ENCODE measurements at places on chromosomes 11 and 22.

DNA sequence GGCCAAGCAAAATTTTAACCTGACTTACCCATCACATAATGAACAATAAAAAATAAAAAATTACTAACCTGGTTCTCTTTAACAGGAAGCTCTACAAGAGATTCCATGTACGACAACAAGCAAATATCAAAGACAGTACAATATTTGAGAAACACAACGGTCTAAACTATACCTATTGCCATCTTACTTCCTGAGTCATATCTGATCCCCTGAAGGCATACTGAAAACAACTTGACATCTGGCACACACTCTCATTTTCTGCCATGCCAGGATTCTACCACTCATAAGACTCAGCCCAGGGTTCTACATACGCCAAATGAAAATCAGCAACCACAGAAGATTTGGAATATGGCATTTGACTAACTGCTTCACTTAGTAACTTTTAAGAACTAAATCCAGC, 13.8 kb downstream of the DENND5A start:
- no peak overlapping the region for H3K4me3 ChIP-seq
- peaks cover 8% of the 10 kb centered on the region for H3K36me3 ChIP-seq
- no peaks in the 10 kb centered on the region for H3K27me3 ChIP-seq
- no peak for DNase-seq

DNA sequence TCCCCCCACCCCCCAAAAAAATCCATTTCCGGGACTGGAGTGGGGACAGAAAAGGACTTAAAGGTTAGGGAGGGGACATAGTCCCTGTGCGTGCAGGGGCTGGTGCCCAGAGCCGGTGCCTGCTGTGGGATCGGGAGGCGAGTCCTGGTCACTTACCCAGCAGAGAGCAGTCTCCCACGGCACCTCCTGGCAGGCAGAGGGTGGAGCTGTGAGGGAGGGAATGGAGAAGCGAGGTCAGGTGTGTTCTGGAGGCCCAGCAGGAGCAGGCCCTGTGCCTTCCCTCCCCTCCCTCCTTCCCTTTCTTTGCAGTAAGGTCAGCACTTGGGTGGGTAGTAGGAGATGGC, 28.4 kb downstream of the SHANK3 start:
- no peak overlapping the region for H3K27ac ChIP-seq
- peaks cover 9% of the 10 kb centered on the region for H3K27me3 ChIP-seq
- H3K4me3 ChIP-seq = no peak overlapping the region
- H3K36me3 ChIP-seq = no peaks in the 10 kb centered on the region
- no peak for DNase-seq

- no peaks in the 10 kb centered on the region for H3K4me1 ChIP-seq
- no peak for DNase-seq
- H3K4me3 ChIP-seq = no peak overlapping the region
- peaks cover 12% of the 10 kb centered on the region for H3K27me3 ChIP-seq
- H3K36me3 ChIP-seq = no peaks in the 10 kb centered on the region
Observed at GRCh38 chr11:134780486-134781147, 368.6 kb upstream of the B3GAT1 start.

GRCh38 chr11:10379426-10379825, 74.6 kb downstream of the ADM start:
- no peak for DNase-seq
- H3K4me1 ChIP-seq = no peaks in the 10 kb centered on the region
- no peaks in the 10 kb centered on the region for H3K36me3 ChIP-seq
- no peak overlapping the region for H3K27ac ChIP-seq

Data from activated B cell treated with CpG ODN at 0.5 μM for 24 hours (primary cell).